GM03348 (cell line): ENCODE measurements at places on chromosomes 7 and 10.
A peak's percentile ranks its signal among the peaks of the same experiment; 100 is the strongest.

DNA sequence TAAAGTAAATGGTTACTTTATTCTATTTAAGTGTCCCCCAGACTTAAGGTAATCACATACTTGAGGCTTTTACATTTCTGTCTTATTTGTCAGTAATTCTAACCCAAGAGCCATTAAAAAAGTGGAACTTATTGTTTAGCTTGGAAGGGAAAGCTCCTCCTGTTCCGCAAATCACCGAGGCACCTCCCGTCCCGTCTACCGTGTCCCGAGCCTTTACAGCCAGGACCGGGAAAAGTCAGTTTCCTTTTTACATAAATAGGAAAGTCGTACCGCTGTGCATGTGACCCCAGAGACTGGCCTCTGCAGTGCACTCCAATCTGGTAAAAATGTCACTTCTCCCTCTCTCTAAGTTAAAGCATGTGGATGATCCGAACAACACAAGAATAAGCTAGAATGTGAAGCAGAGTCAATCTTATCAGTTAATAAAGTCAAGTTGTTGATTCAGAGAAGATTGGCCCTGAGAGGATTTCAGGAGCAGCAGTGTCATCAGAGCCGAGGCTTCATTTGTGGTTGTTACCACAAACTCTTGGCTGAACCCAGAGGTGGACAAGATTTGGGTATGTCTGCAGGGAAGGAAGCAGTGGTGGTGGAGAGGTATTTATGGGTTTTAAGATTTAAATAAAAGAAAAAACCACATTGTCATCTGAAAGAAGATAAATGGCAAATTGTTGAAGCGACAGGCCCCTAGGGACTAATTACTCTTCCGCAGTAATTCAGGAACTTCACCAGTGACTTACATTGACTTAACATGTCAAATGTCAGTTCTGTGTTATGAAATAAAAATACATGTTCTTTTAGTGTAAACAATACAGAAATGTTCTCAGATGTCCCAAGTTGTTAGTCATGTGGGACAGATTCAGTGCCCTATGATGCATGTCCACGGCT, 316.6 kb upstream of the ZNF32 start:
- peak; percentile 74 for DNase-seq

DNA sequence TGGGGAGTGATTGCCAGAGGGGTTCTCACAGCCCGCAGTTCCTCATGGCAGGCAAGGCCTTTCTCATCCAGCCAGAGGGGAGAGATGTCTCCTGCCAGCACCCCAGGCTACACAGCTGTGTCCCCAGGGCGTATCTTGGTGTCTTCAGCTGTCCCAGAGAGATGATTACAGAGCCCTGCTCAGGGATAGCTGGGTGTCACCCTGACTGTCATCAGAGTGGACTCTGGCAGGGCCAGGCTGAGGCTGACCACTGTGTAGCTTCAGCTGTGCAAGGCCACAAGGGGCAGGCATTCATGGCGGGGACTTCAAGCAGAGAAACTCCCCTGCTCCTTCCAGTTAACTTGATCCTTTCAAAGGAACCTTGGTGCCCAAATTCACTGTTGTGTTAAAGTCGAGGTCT, 124.2 kb downstream of the RGS10 start:
- DNase-seq = no peak

DNA sequence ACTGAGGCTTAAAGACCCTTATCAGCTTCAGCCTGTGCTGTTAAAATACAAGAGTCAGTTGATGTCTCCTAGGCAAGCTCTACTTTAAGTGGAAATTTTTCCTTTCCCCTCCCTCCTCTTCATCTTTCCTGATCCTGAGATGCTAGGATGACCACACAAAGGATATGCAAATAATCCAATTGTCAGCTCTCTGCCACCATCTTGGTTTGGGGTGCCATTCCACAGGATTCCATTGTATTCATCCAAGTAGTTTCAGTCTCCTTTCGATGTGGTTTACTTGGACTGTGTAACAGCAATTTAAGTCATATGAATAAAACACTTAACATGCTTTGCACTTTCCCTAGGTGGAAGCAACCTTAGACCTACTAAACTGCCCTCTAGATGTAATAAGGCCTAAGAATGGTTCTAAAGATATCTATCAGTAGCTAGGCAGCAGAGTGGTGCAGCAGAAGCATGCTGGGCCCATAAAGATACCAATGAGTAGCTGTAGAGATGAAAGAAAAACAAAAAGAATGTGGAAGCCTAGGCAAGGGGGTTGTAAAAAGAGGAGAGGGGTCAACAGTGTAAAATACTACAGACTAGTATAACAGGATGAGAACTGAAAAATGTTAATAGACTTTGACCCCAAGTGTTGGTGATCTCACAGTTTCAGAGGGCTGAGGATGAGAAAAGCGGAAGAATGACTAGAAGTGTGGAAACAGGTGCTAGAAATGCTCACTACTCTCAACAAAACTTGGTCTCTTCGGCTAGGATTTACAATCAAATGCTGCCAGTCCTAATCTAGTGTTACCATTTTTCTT, 2.4 kb upstream of the CFAP69 start:
- no peak for DNase-seq

DNA sequence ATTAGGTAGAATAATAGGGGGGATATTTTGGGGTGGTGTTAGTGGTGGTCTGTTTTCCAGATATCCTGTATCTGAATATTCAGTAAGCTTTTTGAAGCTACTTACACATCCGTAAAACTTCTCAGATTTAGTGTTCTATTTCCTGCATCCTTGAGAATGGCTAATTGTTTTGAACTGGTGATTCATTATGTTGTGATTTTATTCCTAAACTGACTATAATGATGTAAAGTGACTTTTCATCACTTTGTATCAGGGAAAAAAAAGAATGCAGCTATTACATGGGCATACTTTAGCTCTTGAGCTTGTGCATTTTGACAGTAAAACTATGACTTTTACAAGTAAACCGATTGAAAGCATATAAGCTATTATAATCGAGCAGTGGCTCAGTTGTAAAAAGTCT, 18.2 kb downstream of the WAC start:
- DNase-seq = no peak

DNA sequence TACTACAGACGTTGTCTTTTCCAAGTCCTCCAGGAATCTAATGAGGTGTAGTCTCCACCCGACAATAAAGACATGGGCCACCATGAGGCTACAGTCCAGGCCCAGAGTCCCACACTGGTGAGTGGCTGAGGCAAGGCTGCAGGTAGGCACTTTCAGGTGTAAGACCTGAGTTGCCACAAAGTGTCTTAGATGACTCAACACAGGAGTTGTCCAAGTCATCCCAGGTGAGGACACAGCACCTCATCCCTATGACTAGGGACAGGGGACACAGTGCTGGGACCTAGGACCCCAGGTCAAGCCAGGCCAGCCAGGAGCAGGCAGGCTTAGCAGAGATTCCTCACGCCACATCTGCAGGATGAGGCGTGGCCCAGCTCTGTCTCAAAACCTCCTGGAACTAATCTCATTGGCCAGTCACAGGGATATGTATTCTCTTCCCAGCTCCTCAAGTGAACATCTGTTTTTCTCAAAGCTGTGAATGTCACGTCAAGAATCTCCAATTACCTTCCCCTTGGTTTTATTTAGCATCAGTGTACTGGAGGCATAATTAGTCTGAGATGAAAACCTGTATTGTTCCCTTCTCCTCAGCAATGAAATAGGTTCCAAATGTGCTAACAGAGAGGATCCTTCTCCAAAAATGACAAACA, 254.6 kb downstream of the GRID1 start:
- no peak for DNase-seq

GRCh38 chr10:78742730-78743615, 325.8 kb upstream of the ZMIZ1 start:
- peak; percentile 40 for DNase-seq

GRCh38 chr7:150374472-150374871, 4.7 kb upstream of the ZNF775 start:
- DNase-seq = no peak

GRCh38 chr7:79290841-79291497, 162.5 kb downstream of the MAGI2 start:
- no peak for DNase-seq

- no peak for DNase-seq
These were observed 69.4 kb upstream of the MTPN start for GRCh38 chr7:136046548-136046947.

DNA sequence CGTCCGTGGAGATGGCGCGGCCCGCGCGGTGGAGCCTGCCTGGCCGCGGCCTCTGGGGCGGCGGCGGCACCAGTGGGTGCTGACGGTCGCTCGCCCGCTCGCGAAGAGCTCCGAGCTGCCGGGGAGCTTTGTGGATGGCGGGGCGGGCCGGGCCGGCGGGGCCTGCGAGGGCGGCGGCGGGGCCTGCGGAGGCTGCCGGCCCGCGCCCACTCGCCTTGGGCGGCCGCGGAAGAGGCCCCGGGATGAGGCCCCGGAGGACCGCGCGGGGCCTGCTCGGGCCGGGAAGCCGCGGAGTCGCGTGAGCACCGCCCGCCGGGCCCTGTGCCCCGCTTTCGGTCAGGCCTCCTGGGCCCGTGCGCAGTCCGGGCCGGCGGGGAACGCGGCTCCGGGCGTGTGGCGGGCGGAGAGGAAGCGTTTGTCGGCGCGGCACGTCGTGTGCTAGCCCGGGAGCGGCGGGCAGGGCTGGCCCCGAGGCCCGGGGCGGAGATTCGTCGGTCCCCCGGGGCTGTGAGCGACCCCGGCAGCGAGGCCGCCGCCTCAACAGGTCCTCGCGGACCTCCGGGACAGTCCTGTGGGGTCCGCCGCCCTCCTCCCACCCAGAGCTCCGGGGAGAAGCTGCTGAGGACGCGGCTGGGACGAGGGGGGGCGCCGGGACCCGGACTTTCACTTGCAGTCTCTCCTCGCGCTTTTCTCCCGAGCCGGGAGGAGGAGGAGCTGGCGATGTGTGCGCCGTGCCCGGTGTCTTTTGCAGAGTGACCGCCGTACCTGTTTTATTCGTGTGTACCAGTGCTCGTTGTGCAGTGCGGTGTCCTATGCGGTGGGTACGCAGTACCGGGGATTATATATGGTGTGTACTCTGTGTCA, 578 bp downstream of the ZMYND11 start:
- peak; percentile 75 for DNase-seq
